ENCODE measurements at places on chromosomes 7 and 10.

- H3K4me3 ChIP-seq: peak overlapping the region; percentile 48
- peaks cover 42% of the 10 kb centered on the region for H3K27me3 ChIP-seq
- H3K36me3 ChIP-seq: no peaks in the 10 kb centered on the region
Observed at GRCh38 chr7:116500078-116500853, 728 bp downstream of the CAV2 start.

DNA sequence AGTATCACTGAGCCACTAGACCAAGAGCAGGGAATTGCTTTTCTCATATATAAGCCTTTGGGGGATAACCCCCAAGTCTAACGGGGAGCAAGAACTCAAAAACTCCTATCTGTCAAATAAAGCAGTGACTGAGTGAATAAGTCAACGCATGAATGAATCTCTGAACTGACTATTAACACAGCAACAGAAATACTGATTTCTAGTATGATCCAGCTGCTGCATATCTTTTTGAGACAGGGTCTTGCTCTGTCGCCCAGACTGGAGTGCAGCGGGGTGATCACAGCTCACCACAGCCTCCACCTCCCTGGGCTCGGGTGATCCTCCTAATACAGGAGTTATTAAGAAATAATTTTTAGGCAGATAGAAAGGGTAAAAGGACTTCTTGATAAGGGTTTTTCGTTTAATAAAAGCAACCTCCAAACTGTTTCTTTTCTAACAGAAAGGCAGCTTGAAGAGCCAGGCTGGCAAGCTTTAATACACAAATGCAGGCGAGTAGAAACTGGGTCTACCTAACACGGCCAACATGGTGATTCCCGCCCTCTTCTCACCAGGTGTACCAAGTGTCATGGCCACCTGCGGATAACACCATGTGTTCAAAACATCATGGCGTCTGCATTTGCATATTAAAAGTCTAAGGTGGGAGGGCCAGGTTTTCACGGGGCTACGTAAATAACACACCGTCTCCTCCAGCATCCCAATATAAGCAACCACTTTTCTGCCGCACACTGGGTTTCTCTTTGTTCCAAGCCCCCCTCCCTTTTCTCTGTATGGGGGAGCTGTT, 631.9 kb downstream of the PARD3 start:
- H3K4me3 ChIP-seq: no peak overlapping the region
- no peaks in the 10 kb centered on the region for H3K36me3 ChIP-seq
- no peaks in the 10 kb centered on the region for H3K27me3 ChIP-seq
- no peak for DNase-seq
- no peaks in the 10 kb centered on the region for H3K4me1 ChIP-seq
- no peak overlapping the region for H3K27ac ChIP-seq

- no peaks in the 10 kb centered on the region for H3K36me3 ChIP-seq
- H3K27ac ChIP-seq: peak overlapping the region; percentile 89
- no peaks in the 10 kb centered on the region for H3K27me3 ChIP-seq
- DNase-seq: peak; percentile 18
Observed at GRCh38 chr7:105678811-105679495, 97.7 kb upstream of the EFCAB10 start.

DNA sequence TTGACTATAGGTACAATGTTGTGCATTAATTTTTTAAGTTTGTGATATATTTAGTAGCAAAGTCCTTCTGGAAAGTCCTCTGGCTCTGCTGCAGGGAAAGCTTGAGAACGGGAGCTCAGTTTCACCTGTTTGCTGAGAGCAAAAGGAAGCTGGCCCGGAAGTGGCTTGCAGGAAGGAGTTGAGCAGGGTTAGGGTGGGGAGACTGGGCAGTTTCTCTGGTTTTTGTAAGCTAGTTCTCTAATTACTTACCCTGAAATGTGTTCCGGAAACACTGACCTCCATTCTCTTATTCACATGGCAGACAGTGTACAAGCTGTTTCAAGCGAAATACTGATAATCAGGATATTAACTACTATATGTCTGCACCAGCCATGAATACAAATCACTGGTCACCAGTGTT, 22.3 kb downstream of the MAP3K8 start:
- peaks cover 24% of the 10 kb centered on the region for H3K36me3 ChIP-seq
- peaks cover 23% of the 10 kb centered on the region for H3K4me1 ChIP-seq
- H3K27ac ChIP-seq: peak overlapping the region; percentile 67
- peak; percentile 51 for DNase-seq

- H3K27me3 ChIP-seq: no peaks in the 10 kb centered on the region
- H3K36me3 ChIP-seq: no peaks in the 10 kb centered on the region
- DNase-seq: no peak
- H3K27ac ChIP-seq: no peak overlapping the region
- no peak overlapping the region for H3K4me3 ChIP-seq
- H3K4me1 ChIP-seq: no peaks in the 10 kb centered on the region
Observed at GRCh38 chr7:110418659-110419280, 672.2 kb upstream of the LRRN3 start.
